ENCODE measurements at places on chromosomes 6 and 20.

DNA sequence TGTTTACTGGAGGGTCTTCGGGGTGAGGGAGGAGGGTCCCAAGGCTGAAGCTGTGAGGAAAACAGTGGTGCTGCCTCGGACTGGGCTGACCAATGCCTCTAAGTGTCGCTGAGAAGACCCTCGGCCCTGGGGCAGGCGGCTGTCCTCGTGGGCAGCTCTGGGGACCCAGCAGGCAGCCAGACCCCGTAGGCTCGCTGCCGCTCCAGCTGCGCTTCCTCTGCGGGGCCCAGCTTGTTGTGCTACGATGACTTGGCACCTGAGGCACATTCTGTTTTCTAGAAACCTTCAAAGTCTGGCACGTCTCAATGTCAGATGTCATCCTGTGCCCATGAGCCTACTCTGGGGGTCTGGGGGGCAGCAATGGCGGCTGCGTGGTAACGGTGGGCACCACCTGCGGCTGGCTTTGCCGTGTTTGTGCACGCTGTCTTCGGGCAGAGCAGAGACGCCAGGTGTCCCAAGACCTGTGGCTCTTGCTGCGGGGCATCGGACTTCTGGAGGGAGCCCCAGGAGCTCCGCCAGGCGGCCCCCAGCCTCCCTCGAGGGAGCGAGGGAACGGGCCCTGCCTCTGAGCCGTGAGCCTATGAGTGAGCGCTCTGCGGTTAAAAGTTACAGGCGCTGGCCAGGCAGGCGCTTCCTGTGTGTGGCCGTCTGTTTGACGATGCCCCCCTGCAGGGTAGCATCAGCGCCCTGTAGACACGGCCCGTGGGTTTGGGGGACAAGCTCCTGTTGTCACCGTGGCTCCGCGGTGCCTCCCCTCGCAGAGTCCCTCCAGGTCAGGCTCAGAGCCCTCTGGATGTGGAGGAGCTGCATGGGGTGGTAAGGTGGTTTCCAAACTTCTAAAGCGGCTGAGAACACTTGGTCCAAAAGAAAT is 6.8 kb downstream of the SLC17A9 start:
- DNase-seq: no peak

GRCh38 chr20:7346562-7346961 is 579.1 kb downstream of the BMP2 start:
- no peak for DNase-seq

DNA sequence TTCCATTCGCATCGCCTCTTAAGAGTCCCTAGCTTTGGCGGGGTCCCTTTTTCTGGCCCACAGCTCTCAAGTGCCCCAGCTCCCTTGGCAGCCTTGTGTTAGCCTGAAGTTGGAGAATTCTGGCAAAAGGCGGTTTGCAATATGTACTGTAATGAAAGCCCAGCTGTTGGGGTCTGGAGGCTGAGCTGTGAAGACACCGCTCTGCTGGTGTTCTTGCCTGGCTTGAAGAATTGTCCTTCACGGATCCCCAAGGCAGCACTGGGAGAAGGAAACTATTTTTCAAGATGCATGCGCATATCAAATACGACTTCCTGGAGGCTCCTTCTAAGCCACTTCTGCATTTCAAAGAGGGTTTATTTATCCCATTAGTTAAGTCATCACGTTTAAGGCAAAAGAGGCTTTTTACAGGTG is 21.4 kb upstream of the CITED2 start:
- no peak for DNase-seq

GRCh38 chr6:22696481-22696880 is 127.1 kb downstream of the HDGFL1 start:
- no peak for DNase-seq

- no peak for DNase-seq
Measured at GRCh38 chr20:8457978-8458377, 325.9 kb downstream of the PLCB1 start.

DNA sequence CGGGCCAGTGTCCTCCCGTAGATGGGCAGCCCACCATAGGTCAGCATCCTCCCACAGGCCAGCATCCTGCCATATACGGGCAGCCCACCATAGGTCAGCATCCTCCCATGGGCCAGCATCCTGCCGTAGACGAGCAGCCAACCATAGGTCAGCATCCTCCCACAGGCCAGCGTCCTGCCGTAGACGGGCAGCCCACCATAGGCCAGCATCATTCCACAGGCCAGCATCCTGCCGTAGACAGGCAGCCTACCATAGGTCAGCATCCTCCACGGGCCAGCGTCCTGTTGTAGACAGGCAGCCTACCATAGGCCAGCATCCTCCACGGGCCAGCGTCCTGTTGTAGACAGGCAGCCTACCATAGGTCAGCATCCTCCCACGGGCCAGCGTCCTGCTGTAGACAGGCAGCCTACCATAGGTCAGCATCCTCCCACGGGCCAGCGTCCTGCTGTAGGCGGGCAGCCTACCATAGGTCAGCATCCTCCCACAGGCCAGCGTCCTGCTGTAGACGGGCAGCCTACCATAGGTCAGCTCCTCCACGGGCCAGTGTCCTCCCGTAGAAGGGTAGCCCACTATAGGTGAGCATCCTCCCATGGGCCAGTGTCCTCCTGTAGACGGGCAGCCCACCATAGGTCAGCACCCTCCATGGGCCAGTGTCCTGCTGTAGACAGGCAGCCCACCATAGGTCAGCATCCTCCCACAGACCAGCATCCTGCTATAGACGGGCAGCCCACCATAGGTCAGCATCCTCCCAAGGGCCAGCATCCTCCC is 62.9 kb downstream of the BFSP1 start:
- DNase-seq: no peak

DNA sequence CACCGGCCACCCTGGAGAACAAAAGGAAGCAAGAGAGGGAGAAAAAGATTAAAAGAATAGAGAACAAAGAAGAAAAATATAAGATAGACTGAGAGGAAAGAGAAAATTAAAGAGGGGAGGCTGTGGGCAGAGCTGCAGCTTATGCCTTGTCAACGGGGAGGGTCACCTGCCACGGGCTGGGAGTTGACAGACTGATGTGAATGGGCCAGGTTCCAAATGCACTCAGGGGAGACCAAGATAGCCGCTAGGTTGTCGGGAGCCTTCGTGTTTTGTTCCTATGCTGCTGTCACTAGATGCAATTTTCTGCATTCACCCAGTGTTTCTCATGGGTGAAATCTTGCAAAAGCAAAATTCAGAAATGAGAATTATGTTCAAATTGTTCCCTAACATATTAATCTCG is 119.6 kb upstream of the MTHFD1L start:
- DNase-seq: peak; percentile 23

DNA sequence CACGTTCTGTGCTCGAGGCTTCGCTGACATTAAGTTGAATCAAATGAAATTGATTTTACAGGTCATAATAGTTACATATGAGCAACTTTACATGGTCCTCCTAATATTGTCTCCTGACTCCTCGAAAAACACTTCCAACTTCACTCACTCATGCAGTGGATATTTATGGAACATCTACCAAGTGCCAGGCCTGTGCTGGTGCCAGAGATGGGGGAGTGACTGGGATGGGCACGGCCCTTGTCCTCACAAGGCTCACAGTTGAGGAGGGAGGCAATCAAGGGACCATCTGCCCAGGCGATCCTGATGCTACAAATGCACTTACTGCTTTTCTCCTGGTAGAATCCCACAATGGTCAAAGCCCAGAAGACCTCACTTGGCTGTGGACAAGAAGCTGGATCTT is 426.4 kb downstream of the PREX1 start:
- DNase-seq: no peak

GRCh38 chr6:170050591-170051041 is 240.3 kb downstream of the DLL1 start:
- DNase-seq: no peak

- no peak for DNase-seq
Measured at GRCh38 chr6:148035806-148036390, 306.7 kb upstream of the SASH1 start.

GRCh38 chr6:84554074-84554473 is 210.3 kb downstream of the TBX18 start:
- DNase-seq: no peak

- no peak for DNase-seq
Measured at GRCh38 chr6:89035252-89036101, 45.1 kb upstream of the PNRC1 start.

DNA sequence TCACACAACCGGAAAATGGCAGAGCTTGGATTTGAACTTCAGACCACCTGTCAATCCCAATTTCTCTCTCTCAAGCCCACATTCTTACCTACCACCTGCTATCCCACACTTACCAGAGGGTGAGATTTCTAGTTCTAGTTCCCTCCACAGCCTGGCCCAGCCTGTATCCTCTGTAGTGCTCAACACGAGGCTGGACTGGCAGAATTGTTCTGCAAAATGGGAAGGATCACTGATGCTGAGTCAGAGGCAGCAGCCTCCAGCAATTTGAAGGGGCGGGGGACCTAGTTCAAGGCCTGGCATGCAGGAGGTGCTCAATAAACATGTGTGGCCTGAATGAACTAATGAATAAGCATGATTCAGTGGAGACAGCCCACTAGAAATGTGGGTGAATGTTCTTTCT is 53.6 kb upstream of the TTPAL start:
- DNase-seq: no peak

- DNase-seq: no peak
Measured at GRCh38 chr6:54361188-54361587, 52.9 kb downstream of the TINAG start.

- DNase-seq: no peak
Measured at GRCh38 chr20:19515074-19515473, 243.0 kb upstream of the RIN2 start.

DNA sequence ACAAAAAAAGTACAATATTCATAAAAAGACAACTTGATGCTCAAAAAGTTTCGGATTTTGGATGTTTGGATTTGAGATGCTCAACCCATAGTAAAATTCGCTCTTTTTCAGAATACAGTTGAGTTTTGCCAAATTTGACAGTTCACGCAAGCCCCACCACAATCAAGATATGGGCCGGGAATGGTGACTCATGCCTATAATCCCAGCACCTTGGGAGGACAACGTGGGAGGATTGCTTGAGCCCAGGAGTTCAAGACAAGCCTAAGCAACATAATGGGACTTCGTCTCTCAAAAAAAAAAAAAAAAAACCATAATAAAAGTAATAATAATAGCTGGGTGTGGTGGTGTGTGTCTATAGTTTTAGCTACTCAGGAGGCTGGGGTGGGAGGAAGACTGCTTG is 51.3 kb downstream of the PHF20 start:
- DNase-seq: no peak

DNA sequence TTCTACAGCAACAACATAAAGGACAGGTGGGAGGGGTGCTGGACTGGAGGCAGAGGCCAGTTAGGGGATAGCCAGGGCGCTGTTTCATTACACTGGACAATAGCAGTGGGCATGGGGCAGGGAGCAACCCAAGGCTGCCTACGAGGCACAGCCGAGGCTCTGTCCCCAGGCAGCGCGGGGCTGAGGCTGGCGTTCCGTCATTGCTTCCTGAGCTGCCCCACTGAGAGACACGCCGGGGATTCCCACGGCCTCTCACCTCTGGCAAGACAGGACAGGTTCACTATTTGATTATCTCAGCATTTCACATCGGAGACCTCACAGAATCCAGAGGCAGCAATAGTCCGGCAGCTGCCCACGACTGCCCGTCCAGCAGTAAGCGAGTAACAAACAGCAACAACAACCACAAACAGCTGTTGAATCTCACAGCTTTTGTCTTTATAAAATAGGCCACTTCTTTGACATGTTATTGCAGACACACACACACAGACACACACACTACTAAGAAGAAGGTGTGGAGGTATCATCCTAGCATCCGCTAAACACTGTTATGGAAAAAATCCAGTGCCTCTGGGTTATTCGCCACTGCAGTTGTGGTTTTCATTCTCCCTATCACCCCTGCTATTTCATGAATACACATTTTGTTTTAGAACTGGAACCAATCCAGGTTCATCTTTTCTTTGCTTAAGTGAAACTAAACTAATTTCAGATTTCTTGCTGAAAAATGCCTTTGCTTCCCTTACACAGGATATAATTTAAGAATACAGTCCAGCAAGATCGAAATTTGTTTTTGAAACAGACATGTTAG is 19.5 kb downstream of the KIF25 start:
- DNase-seq: no peak

GRCh38 chr6:7196019-7196402 is 88.2 kb downstream of the RREB1 start:
- no peak for DNase-seq

DNA sequence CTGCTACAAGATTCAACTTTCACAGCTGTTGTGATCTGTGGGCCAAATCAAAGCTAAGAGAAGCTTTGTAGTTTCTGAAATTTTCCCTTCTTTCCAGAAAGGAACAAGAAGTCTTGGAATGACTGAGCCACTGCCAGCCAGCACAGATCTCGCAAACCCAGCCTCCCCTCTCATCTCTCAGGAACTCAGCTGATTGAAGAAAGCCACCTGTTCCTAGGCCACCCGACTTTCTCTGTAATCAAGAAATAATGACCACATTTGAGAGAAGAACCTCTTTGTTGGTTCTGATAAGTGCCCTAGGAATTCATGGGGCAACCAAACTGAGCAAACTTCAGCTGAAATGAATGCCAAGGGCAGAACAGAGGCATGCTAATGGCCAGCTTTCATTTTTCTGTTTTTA is 61.7 kb downstream of the HDGFL1 start:
- no peak for DNase-seq

DNA sequence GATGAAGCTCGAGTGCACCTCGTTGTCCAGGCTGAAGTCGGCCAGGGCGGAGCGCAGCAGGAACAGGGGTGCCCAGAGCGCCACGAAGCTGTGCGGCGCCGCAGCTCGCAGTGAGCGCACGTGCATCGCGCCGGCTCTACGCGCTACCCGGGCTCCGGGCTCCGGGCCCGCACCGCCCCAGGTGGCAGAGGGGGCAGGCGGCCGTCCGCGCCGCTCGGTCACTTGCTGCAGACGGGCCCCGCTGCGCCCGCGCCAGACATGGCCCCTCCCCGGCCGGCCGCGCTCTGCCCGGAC is 497 bp downstream of the BMP7 start:
- no peak for DNase-seq
